ENCODE measurements at places on chromosomes 1 and 21.
A peak's percentile ranks its signal among the peaks of the same experiment; 100 is the strongest.

DNA sequence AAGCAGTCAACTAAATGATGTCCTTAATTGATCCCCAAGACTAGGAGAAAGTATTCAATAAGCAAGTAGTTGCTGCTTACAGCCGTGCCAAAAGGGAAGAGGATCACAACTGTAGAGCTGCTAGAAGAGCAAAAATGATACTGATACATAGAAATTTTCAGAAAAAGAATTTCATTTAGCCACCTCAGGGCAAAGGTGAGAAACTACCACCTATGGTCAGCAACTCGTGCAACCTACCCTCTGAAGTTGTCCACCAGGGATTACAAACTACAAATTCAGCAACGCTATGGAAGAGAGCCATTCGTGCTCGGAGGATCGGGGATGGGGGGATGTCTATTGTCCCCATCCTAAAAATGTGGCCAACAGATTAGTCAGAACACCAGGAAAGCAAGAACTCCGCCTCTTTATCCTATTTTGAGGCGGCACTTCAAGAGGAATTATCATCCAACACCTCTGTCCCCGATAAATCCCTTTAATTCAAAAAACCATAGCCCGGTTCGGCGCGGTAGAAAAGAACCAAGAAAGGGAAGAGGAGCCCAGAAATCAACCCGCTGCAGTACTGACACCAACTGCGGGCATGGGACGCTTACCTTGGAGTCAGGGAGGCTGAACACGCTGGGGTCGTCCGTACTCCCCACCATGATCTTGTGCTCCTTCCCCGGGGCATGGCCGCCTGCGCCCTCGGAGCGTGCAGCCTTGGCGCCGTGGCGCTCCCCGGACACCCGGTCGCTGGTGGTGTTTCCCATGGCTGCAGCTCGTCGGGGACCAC lies 687 bp downstream of the PRKAB2 start:
- DNase-seq, result no peak
- peaks cover 20% of the 10 kb centered on the region for H3K36me3 ChIP-seq
- peaks cover 26% of the 10 kb centered on the region for H3K4me1 ChIP-seq
- no peaks in the 10 kb centered on the region for H3K27me3 ChIP-seq
- H3K27ac ChIP-seq, result peak overlapping the region; percentile 82

DNA sequence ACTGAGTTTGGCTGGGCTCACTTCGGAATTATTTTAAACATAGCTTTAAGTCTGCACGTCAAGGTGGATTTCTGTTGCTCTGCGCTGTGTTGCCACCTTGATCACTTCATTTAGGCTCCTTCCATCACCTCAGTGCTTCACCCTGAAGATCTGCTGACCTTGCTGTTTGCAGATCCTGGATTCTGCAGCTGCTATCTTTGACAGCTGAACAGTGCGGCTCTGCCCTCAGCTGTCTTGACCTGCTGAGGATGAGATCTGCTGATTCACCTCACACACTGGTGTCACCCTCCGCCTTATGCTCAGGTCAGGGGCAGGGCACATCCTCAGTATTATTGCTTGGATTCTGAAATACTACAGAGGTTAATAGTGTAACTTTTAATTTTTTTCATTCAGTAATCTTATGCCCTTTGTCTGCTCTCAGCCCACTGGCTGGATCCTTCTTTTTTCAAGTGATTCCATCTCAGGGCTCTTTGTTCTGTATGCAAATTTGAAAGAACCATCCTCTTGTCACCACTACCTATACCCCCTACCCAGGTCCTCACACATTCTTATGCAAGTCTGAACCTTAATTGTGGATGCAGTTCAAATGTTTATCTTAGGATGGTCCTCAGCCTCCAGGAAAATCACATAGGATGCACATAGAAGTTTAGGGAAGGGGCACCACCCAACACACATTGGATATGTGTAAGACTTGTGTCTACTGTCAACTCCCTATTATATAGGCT lies 364.0 kb downstream of the OLFM3 start:
- H3K27ac ChIP-seq, result no peak overlapping the region
- H3K36me3 ChIP-seq, result no peaks in the 10 kb centered on the region
- no peaks in the 10 kb centered on the region for H3K27me3 ChIP-seq
- H3K4me1 ChIP-seq, result no peaks in the 10 kb centered on the region

GRCh38 chr1:185670187-185670627 lies 64.0 kb upstream of the HMCN1 start:
- H3K4me1 ChIP-seq, result peaks cover 44% of the 10 kb centered on the region
- DNase-seq, result no peak
- no peaks in the 10 kb centered on the region for H3K27me3 ChIP-seq
- no peak overlapping the region for H3K4me3 ChIP-seq
- H3K27ac ChIP-seq, result peak overlapping the region; percentile 30
- peaks cover 13% of the 10 kb centered on the region for H3K36me3 ChIP-seq

DNA sequence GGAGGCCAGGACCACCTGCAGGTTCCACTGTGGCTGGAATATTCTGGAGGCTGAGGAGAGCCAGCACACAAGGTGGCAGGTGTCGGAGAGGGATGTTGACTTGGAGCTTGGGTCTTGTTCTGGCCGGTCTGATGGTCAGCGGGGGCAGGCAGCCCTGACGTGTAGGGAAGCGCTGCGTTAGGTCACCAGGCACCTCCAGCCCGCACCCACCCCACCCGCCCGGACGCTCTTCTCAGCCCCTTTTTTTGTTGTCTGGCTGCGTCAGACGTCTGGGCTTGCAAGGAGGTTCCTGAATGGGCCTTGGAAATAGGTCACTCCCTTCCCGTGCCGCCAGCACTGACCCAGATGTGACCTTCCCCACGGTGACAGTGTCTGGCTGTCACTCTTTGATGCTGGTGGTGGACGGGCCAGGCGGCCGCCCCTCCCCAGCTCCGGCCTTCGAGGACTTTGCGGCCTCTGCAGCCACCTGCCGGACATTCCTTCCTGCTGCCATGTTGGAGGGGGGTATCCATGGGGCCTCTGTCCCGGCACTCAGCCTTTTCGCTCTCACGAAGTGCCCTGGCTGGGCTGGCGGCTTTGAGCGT lies 30.1 kb downstream of the SPSB1 start:
- H3K36me3 ChIP-seq, result no peaks in the 10 kb centered on the region
- H3K27ac ChIP-seq, result no peak overlapping the region
- no peaks in the 10 kb centered on the region for H3K27me3 ChIP-seq
- DNase-seq, result no peak
